ENCODE measurements at places on chromosomes 2 and 18.

DNA sequence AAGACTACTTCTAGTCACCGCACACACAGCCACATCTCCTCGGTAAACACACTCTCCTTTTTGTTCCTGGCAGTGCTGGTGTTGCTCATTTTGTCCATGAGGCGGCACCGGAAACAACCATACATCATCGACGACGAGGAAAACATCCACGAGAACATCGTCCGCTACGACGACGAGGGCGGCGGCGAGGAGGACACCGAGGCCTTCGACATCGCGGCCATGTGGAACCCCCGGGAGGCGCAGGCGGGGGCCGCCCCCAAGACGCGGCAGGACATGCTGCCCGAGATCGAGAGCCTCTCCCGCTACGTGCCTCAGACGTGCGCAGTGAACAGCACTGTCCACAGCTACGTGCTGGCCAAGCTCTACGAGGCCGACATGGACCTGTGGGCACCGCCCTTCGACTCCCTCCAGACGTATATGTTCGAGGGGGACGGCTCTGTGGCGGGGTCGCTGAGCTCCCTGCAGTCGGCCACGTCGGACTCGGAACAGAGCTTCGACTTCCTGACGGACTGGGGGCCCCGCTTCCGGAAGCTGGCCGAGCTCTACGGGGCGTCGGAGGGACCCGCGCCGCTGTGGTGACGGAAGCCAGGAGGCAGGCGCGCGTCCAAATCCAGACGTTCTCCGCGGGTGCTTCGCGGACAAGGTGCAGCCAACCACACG lies 221.0 kb downstream of the CDH20 start:
- no peak for DNase-seq

- no peak for DNase-seq
Observed at GRCh38 chr2:148515976-148516375, 128.6 kb upstream of the EPC2 start.

- no peak for DNase-seq
Observed at GRCh38 chr2:69164061-69164778, 151.2 kb downstream of the ANTXR1 start.

GRCh38 chr2:219214141-219214540 lies 4.6 kb downstream of the ABCB6 start:
- no peak for DNase-seq

DNA sequence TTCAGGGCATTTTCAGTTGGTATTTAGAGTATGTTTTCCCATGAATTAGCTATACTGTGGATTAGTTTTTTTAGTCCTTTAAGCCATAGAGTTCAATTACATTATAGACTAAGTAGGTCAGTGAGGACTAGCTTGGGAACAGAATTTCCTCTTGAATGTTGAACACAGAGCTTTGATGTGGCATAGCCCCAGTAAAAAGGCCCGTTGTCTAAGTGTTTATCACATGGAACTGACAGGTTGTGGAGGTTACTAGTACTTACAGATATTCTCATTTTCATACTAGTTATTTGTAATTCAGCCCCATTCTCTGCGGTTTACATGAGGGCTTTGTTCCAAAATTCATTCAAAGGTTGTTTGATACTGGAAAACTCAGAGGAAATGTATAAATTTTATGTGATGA lies 6.2 kb downstream of the INSIG2 start:
- no peak for DNase-seq

- no peak for DNase-seq
Observed at GRCh38 chr2:134019871-134020270, 234.0 kb upstream of the MGAT5 start.

DNA sequence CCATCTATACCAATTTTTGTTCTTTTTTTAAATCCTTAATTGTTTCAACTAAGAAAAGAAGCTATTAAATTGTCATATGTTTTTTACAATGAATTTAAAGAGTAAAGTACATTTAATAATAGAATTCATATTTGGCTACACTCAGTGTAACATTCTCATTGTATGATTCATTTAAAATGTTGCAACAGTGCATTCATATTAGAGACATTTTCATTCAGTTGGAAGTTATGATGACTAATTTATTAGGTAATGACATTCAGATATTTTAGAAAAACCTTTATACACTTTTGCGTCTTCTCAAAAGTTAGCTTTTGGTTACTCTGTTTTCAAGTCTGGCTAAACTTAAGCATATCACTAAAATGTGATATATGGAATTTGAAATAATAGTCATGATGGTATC lies 887.5 kb upstream of the NRXN1 start:
- DNase-seq = no peak

DNA sequence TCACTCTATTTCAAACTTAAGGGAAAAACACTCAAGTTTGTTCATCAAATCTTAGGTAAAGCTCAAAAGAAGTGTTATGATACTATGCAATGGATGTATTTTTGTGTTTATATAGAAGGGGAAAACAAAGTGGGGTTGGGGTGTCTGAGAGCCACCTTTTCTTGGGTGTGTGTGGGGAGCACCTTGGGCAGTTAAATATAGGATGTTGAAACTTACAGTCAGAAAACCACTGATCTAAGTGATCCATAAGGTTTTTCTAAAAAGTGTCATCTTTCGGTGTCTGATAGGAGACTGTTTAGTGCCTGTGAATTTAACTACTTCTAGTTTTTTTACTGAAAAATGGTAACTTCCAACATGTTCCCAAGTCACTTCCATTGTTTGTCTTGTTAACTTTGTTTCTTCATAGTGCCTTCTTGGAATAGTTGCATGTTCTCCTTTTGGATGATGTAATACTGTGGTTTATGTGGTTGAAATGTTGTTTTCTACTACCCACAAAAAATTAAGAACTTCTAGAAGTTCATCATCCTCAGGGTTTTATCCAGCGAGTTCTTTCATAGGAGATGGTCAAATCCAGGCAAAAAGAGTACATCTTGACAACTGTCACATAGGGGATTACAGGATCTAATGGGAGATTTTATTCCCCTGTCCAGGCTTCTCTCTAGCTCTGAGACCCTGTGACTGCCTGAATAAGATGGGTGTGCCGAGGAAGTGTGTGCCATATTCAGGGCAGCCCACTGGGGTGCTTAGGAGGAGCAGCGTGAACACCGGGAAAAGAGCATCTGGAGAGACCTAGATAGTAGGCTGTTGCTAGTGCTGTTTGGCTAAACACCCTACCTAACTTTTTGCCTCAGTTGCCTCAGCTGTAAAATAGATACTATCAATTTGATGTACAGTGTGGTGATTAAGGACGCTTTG lies 46.2 kb downstream of the CAB39 start:
- no peak for DNase-seq

DNA sequence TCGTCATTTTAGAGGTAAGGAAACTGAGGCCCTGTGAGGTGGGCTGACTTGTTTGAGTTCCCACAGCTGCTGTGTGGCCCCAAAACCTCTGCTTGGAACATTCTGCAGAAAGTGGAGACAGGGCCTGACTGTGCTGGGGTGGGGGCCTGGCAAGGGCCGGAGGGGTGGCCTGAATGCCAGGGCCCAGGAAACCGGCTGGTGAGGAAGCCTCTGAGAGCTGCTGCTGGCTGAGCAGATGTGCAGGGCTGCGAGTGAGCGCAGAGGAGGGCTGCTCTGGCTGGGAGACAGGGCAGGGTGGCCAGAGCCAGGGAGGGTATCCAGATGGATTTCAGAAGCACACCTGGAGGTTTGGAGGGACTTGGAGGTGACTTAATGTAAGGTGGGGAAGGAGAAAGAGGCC lies 29.9 kb upstream of the INHBB start:
- no peak for DNase-seq

DNA sequence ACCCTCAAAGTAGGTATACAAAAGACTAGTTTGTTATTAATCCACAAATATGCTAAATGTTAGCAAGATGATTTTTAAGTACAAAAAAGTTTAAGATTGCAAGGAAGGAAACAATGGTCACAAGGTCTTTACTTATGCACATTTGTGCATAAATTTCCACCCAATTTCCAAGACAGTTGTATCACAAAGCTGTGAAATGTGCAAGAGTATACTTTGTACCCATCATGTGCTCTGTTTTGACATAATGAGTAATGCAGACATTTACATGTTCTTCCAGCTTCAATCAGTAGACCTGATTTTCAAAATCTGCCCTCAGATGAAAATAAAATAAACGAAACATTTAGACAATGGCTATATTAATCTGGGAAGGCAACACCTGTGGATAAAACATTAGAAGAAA lies 27.0 kb downstream of the SLC5A7 start:
- no peak for DNase-seq

DNA sequence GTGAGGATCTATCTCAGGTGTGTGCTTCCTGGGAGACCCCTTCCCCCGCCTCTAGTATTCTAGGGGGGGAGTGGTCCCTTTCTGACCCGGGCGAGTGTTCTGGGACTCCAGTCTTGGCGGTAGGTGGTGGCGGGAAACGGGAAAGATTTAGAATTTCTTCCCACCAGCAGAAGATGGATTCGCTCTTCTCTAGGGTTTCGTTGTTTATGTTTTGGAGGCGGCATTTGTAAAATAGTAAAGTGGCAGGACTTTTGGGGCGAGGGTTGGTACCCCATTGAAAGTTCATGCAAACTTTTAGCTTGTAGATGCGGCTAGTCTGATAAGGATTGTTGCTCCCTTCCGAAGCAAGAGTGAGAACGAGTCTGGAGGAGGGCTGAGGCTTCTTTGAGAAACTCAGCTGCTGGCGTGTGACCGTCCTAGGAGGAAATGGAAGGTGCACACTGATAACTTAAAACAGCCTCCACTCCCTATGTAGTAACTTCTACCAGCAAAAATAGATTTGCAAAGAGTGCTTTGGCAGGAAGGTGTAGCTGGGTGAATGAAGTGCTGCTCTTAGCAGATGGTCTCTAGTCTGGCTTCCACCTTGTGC lies 412 bp downstream of the GPD2 start:
- no peak for DNase-seq

GRCh38 chr2:208379192-208379591 lies 27.4 kb upstream of the PTH2R start:
- DNase-seq = no peak

GRCh38 chr18:65788373-65788772 lies 37.6 kb downstream of the CDH7 start:
- DNase-seq = no peak

GRCh38 chr2:20637147-20637546 lies 13.8 kb downstream of the HS1BP3 start:
- DNase-seq = no peak

DNA sequence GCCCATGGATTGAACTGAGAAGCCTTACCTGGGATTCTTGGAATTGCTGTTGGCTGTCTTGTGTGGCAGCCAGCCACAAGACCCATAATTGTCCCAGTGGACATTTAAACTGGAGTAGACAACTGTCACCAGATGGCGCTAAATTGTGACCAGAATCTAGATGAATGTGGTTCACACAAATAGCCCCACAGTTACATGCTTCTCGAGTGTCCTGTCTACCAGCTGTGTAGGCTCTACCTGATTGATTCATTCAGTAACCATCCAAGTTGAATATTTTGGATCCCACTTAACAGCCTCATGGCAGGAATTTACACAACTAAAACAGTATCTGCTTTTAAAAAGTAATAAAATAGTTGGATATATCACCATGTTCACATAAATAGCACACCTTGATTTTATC lies 73.2 kb downstream of the MAP4K4 start:
- DNase-seq = no peak

GRCh38 chr2:8625399-8626300 lies 56.2 kb upstream of the ID2 start:
- no peak for DNase-seq

- DNase-seq = no peak
Observed at GRCh38 chr2:78681386-78681785, 344.1 kb upstream of the REG3G start.

- DNase-seq = no peak
Observed at GRCh38 chr2:232892843-232893242, 22.8 kb downstream of the SNORC start.

DNA sequence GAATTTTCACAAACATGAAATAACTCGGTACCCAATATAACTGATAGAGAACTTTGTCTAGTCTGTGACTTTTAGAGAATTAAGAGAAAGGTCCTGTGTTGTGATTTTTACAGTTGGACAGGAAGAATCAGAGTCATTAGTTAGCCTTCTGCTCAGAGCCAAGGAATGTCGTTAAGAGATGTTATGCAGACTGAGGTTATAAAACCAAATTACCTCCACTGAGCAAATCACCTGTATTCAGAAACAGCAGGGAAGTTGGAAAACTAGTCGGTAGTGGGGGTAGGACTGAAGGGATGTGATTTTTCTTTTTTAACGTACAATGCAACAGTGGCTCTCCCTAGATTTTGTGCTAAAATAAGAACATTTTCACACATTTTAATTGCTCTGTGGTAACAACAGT lies 18.5 kb downstream of the TANK start:
- no peak for DNase-seq

DNA sequence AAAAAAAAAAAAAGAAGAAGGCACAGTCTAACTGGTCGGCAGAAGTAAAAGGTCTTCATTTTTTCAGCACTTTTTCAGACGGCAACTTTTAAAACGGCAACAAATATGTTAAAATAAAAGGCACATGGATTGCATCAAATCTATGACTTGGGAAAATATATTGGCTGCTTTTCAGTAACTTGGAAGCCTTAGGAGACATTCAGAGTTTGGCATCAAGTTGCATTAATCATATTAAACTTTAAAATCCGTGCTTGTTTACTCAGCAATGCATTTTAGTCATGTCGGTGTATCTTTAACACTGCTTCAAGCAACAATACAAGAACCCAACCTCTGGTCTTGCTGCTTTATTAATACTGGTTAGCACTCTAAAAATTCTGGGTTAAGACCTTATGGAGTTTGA lies 111.1 kb downstream of the MEP1B start:
- no peak for DNase-seq

GRCh38 chr2:146576339-146577111 lies 1268.3 kb upstream of the ACVR2A start:
- no peak for DNase-seq

- DNase-seq = no peak
Observed at GRCh38 chr18:11183637-11184036, 34.3 kb upstream of the PIEZO2 start.

DNA sequence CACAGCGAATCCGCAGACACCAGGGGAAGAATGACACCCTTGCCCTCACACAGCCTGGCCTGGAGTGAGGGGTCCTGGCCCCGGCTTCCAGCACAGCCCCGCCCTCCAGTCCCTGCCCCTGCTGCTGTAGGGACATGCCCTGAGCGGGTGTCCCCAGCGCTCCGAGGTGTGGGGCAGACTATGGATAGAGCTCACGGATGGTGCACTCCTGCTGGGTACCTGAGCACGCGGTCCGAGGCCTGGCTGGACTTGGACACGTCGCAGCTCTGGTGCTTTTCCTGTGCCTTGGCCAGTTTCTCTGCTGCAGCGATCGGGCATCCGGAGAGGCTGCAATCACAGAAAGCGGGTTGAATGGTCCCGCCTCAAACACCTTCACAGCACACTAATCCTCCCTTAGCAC lies 165.7 kb upstream of the PXDN start:
- DNase-seq = no peak

- DNase-seq = no peak
Observed at GRCh38 chr2:189527812-189528592, 52.6 kb downstream of the SLC40A1 start.

DNA sequence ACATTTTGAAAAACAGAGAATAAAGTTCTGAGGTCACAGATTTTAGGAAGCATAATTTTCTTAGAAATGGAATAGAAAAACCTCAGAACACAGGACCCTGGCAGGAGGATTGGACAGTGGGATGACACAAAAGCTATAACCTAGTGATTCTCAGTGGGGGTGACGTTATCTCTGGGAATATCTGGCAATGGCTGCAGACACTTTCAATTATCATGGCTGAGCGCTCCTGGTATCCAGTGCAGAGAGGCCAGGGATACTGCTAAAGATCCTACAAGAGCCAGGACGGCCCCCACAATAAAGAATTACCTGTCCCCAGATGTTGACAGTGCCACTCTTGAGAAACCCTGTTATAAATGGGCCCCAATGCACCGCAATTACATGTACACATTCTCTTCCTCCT lies 117.2 kb upstream of the SPRED2 start:
- DNase-seq = no peak

GRCh38 chr2:151336863-151337371 lies 20.5 kb upstream of the TNFAIP6 start:
- no peak for DNase-seq
